Suprapubic skin (tissue), 4 donors: ENCODE measurements at places on chromosomes 1 and 21.

DNA sequence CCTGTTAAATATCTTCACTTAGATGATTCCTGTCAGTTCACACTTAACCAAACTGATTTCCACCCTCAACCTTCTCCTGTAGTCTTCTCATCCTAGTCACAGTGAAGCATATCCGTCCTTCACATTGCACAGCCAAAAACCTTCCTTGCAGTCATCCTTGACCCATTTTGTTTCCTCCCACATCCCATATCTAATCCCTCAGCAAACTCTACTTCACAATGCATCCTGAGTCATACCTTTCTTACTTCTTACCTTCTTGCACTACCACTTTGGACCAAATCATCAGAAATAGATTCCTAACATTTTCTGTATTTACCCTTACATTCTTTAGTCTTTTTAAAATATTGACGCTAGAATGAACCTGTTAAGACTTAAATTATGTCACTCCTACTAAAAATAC is 86.9 kb downstream of the OLFML2B start:
- DNase-seq = no peak

GRCh38 chr1:213828867-213829266 is 158.9 kb upstream of the PROX1 start:
- DNase-seq = no peak

DNA sequence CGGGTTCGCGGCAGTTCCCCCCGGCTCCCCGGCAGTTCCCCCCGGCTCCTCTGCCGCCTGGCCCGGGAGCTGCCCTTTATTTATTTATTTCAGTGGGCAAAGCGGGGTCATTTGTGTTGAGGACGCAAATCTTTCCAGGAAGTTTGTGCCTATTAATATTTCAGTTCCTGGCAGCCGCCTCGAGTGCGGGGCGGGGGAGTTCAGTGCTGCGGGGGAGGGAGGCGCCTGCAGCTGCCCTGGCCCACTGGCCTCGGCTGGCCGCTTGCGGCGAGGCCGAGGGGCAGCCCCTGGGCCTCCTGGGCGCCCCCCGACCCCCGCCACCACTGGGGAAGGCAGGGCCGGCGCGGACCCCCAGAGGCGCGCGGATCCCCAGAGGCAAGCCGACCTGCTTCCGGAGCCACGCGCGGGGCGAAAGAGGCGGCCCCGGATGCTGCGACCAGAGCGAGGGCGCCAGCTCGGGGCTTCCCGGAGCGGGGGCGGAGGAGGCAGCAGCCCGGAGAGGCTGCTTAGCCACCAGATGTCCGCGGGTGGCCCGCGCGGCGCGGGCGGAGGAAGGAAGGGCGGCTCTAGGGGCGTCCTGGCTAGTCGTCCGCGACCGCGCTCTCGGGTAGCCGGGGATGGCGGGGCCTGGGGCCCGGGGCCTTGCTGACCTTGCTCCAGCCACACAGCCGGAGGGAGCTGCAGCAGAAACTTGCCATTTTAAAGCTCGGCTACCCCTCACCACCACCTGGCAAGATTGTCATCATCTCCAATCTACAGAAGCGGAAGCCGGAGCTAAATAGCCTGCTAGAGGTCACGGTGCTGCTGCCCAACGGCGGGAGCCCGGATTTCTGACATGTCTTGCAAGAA is 48.0 kb downstream of the H3-3A start:
- no peak for DNase-seq

DNA sequence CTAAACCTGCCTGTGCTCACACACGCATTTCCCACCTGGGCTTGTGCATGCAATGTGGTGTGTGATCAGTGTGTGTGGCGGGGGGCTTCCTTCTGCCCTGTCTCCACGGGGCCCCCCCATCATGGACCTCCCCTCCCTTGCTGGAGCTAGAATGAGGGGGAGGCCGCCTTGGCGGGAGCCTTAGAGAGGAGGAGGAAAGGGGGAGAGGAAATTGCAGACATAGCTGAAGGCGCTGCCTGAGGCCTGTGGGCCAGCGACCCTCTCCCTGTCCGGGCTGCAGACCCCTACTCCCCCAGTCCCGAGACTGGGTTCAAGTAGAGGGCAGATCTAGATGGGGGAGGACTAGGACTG is 883 bp upstream of the EVA1B start:
- DNase-seq = no peak

DNA sequence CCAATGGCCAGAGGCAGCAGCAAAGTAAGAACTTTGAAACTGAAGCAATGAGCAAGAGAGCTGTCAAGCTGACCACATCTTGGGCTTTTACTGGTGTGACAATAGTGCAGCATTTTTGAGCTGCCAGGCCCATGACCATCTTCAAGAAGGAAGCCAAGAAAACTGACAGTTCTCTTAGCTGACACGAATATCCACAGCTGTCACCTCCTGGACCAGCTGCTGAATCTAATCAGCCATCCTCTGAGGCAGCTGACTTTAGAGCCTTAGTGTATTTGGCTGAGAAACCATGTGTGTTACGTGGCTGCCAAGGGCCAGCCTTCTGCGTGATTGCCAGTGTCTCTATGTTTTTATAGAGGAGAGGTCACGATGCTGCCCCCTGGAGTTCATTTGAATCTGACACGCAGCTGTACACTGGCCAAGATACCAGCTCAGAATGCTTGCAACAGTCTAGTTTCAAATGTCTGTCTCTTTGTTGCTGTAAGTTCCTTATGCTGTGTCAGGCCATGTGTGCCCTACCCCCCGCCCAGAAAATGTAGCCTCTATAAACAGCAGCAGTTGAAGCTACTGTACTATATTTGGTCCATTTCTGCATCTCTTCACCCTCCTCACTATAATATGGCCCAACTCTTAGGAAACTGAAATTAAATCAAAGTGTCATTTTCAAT is 39.7 kb downstream of the PALMD start:
- peak; percentile 91 for DNase-seq

DNA sequence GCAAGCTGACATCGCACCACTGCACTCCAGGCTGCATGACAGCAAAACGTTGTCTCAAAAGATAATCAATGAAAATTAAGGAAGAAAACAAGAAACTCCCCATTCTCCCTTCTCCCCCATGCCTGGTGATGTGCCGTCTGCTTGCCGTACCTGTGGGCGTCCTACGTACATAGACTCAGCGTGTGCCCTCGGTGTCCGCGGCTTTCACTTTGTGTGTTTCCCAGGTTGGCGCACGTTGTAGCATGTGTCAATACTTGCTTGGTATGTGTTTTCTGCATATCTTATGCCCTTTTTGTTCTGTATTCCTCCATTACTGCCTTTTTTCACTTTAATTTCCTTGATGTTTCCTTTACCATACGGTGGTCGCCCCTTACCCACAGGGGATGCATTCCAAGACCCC is 53.8 kb downstream of the PCNT start:
- no peak for DNase-seq

DNA sequence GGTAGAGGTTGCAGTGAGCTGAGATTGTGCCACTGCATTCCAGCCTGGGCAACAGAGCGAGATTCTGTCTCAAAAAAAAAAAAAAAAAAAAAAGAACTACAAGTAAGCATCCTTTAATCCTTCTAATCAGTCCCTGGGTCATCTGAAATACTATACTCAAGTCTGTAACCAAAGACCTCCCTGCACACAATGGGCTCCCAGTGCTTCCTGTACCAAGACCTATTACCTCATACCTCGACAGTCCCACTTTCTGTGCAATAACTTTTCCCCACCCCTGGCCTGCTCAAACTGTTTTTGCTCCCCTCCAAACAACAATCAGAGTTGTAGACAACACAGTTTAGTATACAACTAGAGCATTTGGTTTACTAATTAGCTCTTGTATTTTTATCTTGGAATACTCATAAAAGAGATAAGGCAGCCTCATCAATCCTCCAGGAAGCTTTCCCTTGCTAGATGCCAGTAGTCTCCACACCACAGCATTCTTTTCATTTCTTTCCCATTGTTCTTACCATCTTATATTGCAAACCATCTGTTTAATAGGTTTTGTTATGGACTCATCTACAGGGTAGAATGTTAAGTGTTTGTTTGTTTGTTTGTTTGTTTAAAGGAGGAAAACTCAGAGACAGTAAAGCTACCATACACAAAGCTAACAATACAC is 19.2 kb upstream of the RLF start:
- no peak for DNase-seq

GRCh38 chr1:183947988-183948387 is 89.5 kb downstream of the COLGALT2 start:
- DNase-seq = no peak

DNA sequence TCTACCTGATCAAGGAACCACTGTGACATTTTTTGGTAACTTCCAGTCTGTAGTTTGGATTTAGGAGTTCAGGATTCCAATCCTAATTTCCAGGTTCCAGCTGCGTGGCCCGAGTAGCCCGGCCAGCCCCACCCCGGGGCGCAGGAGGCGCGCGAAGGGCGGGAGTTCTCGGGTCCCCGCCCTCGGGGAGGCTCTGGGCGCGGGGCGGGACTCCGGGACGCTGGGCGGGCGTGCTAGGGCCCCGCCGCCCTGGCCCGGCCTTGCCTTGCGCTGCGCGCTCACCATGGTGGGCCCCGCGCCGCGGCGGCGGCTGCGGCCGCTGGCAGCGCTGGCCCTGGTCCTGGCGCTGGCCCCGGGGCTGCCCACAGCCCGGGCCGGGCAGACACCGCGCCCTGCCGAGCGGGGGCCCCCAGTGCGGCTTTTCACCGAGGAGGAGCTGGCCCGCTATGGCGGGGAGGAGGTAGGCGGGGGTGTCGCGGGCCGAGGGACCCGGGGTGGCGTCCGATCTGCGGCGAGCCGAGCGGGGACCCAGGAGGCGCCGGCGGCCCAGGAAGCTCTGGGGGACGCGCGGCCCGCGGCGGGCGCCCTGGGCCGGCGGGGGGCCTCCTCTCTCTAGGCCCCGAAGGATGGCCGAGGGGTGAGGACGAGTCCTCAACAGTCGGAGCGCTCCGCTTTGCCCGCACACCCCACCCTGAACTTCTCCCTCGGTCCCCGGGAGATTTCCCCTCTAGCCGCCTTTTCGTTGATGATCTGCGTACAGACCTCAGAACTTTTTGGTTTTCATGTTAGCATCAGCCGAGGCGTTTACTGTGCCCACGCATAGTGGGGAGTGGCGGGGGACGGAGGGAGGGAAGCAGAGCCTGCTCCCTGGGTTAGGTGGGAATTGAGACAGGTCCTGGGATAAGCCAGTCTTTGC is at the start of gene NENF:
Gene NENF, plus strand, starts transcription at position 260 of the 916 bp plus-strand sequence. Its CDS starts 24 bp downstream, at position 284.
- peak; percentile 87 for DNase-seq

GRCh38 chr1:186183219-186183618 is 191.8 kb downstream of the TPR start:
- DNase-seq = no peak

DNA sequence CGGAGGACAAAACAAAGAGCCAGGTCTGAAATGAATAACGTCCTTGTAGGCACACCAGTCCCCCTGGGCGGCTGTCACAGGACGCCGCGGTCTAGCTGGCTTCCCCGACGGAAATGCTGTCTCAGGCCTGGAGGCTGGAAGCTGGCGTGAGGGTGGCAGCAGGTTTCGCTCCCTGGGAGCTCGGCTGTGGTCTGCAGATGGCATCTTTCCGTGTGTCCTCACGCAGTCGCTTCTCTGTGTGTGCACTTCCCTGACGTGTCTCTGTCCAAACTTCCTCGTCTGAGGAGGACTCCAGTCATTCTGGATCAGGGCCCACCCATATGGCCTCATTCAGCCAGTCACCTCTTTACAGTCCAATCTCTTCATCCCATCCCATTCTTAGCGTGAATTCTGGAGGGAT is 14.2 kb downstream of the TNFRSF14 start:
- no peak for DNase-seq

GRCh38 chr1:27507960-27508665 is 18.1 kb upstream of the WASF2 start:
- no peak for DNase-seq

DNA sequence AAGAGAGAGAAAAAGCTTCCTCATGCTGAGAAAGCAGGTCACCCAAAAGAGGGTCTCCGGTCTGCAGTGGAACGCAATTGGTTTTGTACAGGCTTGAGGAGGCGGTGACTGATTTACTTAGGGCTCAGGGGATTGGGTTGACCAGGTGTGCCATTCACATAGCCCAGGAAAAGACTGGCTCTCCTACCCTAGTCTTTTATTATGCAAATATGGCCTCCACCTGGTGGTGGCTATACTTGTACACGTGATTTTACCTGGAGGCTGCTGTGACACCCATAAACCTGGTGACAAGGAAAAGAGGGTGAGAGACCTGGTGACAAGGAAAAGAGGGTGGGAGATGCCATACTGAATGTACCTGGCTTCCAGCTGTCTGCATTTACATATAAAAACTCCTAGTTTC is 49.9 kb downstream of the DNTTIP2 start:
- DNase-seq = no peak

DNA sequence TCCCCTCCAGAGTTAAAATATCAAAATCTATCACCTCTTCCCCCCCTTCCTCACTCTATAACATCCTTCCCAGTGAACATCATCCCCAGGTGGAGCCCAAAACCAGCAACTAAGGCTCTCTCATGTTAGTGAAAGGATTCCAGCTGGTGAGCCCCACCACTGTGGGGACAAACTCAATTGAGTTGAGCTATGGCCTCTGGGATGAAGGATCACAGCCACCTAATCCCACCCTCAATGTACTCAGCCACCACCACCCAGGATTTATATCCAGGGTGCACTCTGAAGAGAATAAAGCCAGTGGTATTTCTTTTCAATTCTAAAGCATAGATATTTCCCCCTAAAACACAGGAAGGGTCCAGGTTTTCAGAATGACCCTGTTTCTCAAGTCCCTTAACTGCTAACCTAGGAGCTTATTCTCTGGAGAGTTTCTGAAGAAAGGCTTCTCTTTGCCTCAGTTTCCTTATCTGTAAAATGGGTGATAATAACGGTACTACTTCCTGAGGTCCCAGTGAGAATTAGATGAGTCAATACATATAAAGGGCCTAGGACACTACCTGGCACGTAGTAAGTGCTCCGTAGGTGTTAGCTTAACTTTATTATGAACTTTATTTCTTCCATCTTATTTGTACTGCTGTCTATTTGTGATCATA is 15.6 kb upstream of the BOLA1 start:
- no peak for DNase-seq

- no peak for DNase-seq
Measured at GRCh38 chr1:232951180-232951579, 769 bp downstream of the NTPCR start.

GRCh38 chr1:54967372-54967771 is 13.1 kb upstream of the TMEM61 start:
- DNase-seq = no peak

DNA sequence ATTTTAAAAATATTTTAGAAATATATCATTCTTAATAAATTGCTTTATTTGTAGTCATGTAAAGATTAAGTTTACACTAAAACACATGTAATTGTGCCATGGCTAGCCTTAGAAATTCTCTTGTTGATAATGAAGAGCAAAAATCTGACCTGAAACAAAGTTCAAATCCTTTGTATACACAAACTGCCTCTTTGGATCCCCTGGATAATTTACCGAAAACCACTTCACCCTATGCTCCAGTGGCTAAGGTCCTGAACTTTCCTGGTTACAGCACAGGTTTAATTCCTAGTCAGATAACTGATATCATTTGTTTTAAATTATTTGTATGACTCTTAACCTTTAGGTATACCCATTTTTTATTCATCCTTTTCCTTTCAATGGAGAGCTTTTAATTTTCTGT is 1093.2 kb upstream of the ADGRL4 start:
- DNase-seq = no peak
